ENCODE measurements at places on chromosomes 16 and 17.

GRCh38 chr17:28046034-28046825, 3.8 kb downstream of the NLK start:
- DNase-seq, result no peak

DNA sequence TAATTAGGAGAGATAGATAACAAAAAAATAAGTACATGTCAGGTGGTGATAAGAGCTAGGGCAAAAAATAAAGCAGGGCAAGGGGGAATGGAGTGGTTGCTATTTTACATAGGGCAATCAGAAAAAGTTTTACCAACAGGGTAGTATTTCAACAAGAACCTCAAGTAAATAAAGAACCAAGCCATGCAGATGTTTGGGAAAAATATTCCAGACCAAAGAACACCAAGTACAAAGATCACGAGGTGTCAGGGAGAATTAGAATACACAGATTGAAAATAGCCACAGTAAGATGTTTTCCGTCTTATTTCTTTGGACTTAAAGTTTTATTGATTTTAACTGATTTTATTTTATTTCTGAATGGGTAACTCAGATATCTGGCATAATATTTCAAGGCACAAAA, 11.1 kb downstream of the SYNRG start:
- no peak for DNase-seq

DNA sequence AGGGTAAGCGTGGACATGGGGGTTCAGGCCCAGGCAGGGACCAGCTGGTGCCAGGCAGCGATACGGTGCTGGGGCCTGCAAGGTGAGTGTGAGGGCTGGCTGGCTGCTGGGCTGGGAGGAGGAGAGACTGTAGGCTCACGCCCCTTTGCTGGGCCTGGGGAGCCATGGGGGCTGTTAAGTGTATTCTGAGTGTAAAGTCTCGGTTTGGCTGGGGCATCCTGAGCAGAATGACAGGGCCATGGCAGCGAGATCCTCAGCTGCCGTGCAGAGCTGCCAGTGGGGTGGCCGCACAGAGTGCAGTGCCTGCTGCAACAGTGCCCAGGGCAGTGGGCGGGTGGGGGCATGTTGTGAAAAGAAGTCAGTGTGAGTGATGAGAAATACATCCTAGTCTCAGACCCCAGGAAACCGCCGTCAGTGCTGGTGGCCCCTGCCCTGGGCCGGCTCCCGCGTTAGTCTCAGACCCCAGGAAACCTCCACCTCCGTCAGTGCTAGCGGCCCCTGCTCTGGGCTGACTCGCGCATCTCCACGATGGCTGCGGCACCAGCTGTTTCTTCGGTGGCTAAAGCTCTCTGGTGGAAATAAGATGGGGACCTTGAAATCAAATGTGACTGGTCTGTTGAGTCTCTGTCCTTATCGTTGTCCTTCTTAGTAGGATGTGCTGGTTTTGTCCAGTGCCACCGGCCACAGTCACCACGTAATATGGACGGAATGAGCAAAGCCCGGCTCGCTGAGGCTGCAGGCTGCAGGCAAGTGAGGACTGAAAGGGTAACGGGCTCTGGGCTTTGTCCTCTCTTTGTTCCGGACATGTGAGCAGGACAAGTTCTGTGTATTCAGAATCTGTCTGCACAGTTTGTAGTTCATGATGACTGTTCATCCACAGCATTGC, 22.9 kb downstream of the ACSF3 start:
- DNase-seq, result no peak

- DNase-seq, result no peak
Measured at GRCh38 chr17:38742411-38743308, 5.5 kb downstream of the PCGF2 start.

DNA sequence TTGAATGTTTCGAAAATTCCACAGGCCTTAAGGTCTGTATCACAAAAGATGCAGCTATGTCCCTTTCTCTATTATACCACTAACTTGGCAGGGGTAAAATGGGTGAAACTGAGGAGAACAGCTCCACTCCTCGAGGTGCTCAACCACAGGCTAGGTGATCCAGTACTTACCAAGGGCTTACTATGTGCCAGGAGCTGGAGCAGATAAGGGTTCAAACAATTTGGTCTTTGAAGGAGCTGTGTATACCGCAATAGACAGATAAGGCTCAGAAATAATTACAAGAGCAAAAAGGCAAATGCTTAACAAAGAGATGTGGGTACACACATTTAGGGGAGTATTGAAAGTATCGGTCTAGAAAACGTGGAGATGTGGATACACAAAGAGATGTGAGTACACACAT, 1.5 kb downstream of the XPO6 start:
- no peak for DNase-seq

GRCh38 chr16:16033208-16033717, 83.8 kb downstream of the ABCC1 start:
- peak; percentile 5 for DNase-seq

DNA sequence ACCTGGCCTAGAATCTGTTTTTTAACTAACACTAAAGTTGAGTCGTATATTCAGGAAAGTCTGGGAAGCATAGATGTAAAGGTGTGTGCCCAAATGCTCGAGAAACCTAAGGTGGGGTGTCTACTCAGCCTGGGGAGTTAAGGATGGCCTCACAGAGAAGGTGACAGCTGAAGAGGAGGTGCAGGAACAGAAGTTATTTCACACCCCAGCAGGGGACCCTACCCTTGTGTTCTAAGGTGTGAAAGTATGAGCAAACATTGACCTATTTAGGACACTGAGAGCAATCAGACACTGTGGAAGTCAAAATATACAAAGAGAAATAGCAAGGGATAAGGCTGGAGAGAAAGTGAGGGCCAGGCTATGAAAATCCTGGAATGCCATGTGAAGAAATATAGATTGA, 49.0 kb upstream of the DHX40 start:
- DNase-seq, result no peak
